ENCODE measurements at places on chromosomes 3 and 15.

- DNase-seq = no peak
Observed at GRCh38 chr3:22922317-22922716, 280.8 kb upstream of the UBE2E2 start.

DNA sequence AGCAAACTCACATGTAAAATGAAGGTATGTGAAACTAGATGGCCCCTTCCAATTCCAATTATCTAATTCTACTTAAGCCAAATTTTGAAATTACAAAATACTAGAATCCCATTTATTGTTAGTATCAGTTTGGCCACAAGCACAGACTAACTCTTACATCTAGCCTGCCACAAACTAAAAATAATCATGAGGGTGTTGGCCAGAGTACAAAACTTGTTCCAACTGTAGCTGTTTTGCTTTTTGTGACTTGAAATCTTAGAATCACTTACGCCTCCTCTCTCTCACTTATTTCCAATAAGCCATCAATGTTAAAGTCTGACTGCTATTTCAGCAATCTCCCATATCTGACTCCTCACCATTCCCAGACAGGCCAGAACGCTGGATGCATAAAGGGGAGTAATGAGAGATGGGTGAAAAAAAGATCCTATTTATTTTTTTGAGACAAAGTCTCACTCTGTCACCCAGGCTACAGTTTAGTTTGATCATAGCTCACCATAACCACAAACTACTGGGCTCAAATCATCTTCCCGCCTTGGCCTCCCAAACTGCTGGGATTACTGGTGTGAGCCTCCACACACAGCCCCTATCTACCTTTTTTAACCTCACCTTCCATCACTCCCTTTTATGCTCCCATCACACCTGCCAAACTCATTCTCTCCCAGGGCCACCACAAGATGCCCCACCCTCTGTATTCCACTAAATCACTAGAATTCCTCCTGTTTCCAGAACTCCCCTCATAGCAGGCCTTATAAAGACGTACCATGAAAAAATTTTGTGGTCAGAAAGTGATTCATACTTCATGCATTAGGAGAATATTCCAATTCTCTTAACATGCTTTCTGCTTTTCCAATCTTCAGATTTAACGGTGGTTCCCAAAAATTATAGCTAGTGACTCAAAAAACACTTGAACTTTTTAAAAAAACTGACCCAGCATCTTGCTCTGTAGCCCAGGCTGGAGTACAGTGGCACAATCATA is 36.5 kb downstream of the ATOSA start:
- no peak for DNase-seq

GRCh38 chr3:130414457-130414856 is 69.0 kb downstream of the COL6A5 start:
- no peak for DNase-seq

- DNase-seq = no peak
Observed at GRCh38 chr3:140553591-140553990, 124.3 kb upstream of the TRIM42 start.

- DNase-seq = no peak
Observed at GRCh38 chr3:195187609-195188425, 83.1 kb downstream of the XXYLT1 start.

- no peak for DNase-seq
Observed at GRCh38 chr3:8610951-8611350, 33.6 kb downstream of the SSUH2 start.

DNA sequence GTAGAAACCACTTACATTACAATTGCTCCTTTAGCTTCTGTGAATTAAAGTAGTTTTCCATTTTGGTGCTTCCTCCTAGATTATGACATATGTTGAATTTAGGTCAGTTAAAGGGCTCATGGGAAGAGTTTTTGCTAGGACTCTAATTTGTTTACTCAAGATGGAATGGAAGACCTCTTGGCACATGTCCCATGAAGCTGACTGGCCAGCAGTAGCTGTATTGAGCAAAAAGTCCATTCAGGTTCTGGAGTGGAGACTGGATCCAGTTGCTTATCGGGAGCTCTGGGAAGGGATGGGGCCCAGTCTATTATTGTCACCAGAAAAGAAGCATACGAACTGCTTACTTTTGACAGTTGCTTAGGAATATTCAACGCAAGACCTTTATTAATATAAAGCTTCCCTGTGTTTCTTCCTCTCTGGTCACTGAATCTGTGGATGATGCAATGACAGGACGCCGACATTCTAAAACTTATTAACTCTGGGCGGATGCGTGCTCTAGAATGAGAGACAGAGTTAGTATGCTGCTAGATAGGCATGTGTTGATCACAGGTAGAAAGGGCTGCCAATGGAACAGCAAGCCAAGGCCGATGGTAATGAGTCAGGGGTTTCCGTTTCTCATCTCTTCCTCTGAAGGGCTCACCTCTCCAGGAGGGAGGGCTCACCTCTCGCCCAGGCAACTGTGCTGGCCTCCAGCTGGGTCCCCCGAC is 155.8 kb downstream of the NR1D2 start:
- no peak for DNase-seq

- DNase-seq = no peak
Observed at GRCh38 chr3:58429657-58430056, 4.0 kb downstream of the PDHB start.

GRCh38 chr3:110583373-110583935 is 488.2 kb upstream of the NECTIN3 start:
- no peak for DNase-seq

GRCh38 chr3:4474683-4475490 is 7.8 kb upstream of the SUMF1 start:
- no peak for DNase-seq

GRCh38 chr15:92624401-92624991 is 31.1 kb downstream of the FAM174B start:
- no peak for DNase-seq

- DNase-seq = no peak
Observed at GRCh38 chr3:53571264-53571663, 76.9 kb downstream of the CACNA1D start.
